ENCODE measurements at places on chromosomes 4 and X. TPM values are rescaled to one million over a fixed set of nuclear protein-coding genes. Genes with fewer than 3 reads are reported as not detected.

LGI2 gene
- 6.3 TPM for total RNA-seq

PHOX2B gene
- not detected for total RNA-seq

TCEAL8 gene
- 86.0 TPM for total RNA-seq

MAGEA2B gene
- total RNA-seq = not detected

PPP4R3C gene
- not detected for total RNA-seq

ADRA2C gene
- 16.5 TPM for total RNA-seq

ARMCX4 gene
- total RNA-seq = 14.0 TPM

TRIM60 gene
- total RNA-seq = not detected

PLP1 gene
- total RNA-seq = 5.1 TPM

FAM53A gene
- total RNA-seq = 3.6 TPM

METTL14 gene
- 50.7 TPM for total RNA-seq

BEX2 gene
- total RNA-seq = 32.3 TPM

GRCh38 chrX:124378643-124379042 lies 32.3 kb downstream of the SH2D1A start:
- DNase-seq = no peak

- no peak for DNase-seq
Observed at GRCh38 chrX:146615628-146616348, 193.8 kb upstream of the CXorf51B start.

DNA sequence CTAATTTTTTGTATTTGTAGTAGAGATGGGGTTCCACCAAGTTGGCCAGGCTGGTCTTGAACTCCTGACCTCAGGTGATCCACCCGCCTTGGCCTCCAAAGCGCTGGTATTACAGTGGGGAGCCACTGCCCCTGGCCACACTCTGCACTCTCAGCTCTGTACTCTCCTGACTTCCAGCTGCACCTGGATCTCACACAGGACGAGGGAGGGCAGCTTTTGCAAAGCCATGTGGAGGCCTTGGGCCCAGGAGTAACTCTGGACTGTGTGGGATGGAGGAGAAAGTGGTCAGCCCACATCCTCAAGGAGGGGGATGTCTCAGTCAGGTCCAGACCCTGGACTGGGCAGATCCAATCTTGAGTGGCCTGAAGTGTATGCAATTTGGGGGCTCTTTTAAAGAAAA lies 23.0 kb downstream of the NAT8L start:
- DNase-seq = peak; percentile 17

DNA sequence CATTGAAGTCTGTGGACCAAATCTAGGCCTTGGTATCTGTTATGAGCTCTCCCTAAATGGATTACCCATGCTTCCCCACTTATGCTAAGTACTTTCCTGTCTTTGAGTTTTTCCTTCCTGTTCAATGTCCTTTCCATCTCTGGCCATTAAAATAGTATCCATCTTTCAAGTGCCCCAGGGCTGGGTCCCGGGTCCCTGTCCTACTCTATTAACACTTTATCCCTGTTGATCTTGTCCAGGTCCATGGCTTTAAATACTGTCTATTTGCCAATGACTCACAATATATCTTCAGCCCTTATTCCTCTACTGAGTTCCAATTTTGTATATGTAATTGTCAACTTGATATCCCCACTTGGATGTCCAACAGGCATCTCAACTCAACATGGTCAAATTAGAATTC lies 17.7 kb upstream of the RPS6KA3 start:
- DNase-seq = no peak

GRCh38 chr4:141464366-141464765 lies 172.0 kb upstream of the IL15 start:
- no peak for DNase-seq

DNA sequence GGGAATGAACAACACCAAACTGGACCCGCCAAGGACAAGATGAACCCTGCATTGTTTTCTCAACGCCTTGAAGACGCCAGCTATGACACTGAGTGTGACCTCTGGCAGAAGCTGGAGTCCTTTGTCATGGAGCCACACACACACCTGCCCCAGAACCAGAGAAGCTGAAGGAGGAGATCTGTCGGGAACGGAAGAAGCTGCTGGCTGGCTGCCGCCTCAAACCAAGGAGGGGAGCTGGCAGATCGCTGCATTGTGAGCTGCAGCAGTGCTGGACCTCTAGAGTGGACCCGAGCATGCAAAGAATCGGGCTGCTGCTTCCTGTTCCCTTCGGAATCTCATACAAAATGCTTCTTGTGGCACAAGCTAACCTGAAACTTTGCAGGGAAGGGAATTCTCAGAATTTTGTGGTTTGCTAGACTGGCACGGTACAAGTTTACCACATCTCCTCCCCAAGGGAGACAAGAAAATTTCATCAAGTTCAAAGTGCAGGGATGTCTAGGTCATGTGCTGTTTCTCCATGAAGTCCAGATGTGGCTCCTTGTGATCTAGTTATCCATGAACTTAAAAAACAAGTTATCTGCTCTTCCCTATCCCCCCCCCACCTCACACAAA lies 23.4 kb upstream of the GLRB start:
- peak; percentile 61 for DNase-seq

DNA sequence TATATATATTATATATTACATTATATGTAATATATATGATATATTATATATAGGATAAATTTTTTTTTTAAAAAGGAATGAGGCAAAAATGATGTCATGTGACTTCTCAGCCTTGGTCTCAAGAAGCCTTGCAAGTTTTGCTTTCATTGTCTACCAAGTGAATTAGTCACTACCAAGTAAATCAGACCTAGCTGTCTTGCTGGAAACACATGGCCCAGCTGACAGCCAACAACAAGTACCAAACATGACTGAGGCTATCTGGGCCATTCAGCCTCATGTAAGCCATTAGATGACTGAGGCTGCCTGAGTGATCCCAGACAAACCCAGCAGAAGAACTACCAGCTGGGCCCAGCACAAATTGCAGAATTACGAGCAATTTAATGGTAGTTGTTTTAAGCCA lies 44.9 kb downstream of the HAND2 start:
- no peak for DNase-seq

GRCh38 chrX:114842181-114842580 lies 175.2 kb downstream of the IL13RA2 start:
- no peak for DNase-seq

DNA sequence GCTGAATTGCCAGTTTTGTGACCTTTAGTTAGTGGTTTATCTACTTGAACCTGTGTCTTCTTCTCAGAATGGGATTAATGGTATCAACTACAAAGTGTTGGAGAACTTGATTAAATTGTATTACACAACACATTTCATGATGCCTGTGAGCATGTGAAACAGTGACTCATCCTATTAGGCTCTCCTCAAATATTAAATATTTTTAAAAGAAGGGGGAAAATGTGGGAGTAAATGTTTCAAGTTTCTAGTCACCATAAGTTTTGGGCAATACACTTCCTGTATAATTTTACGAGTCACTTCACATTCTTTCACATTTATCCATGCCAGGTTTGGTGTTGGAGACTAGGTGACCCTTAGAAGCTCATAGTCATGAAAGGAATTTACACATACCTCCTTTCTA lies 147.0 kb downstream of the HS3ST1 start:
- DNase-seq = no peak

DNA sequence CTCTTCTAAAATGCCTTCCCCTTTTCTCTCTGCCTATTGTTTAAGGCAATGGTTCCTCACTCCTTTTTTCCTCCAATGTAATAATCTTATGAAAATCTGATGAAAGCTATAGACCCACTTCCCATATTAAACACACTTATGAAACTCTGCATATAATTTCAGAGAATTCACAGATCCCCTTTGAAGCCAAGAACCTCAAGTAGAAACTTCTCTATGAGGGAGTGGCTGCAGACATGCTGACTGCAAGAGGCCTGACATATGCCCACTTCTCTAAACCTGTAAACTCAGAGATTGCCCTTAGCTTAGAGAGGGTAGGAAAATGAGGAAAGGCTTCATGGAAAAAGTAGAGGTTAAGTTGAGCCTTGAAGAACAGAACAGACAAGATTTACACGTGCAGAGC lies 37.6 kb downstream of the TAB3 start:
- DNase-seq = no peak

DNA sequence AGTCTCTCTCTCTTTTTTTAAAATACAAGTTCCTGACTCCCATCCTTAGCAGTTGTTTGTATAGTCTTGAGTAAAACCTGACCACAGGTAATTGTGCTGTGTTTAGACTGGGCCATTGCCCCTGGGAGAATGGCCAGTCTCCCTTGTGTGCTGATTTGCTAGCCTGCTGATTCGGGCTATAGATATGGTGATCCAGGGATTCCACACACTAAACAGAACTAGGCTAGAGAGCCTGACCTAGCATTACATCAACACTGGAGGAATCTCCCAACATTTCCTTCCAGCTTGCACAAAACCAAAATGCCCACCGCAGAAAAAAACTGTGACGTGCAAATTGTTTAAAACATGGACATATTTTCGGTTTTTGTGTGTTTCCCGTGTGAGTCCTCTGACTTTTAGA lies 5.1 kb downstream of the UPRT start:
- DNase-seq = peak; percentile 55

GRCh38 chr4:83574247-83574646 lies 38.3 kb downstream of the GPAT3 start:
- no peak for DNase-seq

DNA sequence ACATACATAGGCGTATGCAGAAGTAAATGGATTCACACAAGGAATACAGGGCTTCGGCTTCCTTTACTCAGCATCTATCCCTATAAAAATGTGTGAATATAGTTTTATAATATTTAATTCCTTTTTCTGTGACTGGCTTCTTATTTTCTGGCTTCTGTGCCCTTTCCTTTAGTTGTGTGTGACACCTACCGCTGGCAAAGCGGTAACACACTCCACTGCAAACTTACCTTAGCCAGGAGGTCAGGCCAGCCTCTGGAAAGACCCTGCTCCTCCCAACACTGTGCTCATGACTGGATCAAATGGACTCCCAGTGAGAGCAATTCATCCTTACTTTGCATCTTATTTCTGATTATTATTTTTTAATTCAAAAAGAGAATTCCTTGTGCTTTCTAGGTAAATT lies 244.2 kb downstream of the ANK2 start:
- no peak for DNase-seq

DNA sequence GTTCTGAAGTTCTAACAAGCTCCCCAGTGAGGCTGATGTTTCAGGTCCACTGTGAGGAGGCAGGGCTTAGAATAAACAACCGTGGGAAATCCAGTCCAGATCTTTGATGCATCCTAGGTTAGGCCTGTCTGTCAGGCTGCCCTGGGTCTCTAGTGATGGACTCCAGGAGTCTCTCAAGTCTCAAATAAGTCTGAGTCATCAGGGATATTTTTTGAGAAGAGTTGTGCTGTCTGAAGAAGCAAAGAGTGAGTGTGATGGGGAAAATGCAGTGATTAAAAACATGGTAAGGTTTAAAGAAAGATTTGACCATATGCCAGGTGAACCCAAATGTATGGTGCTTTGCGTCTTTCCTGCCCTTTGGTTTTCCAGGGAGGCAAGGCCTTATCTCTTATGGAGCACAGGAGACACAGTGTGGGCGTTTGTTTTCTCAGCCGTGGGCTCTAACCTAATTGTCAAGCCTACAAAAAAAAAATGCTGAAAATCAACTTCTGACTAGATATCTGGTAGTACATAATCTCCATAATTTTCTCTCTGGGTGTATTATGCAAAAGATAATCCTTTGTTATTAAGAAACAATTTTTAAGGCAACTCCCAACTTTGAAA lies 100.7 kb downstream of the PTTG2 start:
- no peak for DNase-seq

DNA sequence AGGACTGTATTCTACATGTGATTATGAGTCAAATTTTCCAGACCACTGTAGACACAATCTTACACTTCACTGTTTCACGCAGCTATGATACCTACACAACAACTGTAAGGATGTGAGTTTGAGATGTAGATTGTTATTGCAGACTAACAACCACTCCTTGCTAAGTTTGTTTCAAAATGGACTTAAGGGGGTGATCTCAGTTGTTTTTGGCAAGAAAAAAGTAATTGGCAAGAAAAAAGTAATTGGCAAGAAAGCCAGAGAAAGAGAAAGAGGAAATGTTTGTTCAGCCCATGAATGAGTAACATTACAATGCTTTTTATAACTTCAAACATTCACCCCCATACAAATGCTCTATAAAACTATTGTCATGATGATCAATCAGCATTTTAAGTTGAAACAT lies 466.4 kb downstream of the DMD start:
- no peak for DNase-seq

DNA sequence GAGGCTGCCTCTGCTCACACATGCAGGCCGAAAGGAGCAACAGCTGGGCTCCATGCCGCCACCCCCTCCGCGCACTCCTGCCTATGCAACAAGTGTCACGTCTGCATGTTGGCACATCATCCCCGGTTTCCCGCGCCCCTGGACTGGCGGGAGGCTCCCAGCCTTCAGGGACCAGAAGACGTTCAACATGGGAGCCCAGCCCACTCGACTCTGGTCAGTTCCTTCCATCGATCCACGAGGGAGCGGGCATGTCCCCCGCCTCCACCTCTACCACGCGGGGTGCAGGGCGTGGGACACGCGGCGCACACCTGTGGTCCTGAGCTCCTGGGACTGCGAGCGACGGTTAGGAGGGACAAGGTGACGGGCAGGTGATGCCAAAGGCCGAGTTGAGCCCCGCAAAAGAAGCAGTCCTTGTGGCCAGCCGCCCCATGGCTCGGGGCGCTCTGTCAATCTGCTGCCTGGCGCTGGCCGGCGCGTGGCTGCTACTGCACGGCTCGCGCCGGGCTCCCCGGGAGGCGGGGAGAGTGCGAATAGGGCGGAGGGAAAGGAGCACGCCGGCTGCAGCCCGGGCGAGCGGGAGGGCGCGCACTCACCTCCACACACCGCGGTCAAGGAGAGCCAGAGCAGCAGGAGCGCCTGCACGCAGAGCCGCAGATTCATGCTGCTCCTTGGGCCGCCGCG lies 645 bp downstream of the APLN start:
- peak; percentile 76 for DNase-seq

GRCh38 chrX:132017431-132018185 lies 5.5 kb upstream of the STK26 start:
- DNase-seq = no peak

DNA sequence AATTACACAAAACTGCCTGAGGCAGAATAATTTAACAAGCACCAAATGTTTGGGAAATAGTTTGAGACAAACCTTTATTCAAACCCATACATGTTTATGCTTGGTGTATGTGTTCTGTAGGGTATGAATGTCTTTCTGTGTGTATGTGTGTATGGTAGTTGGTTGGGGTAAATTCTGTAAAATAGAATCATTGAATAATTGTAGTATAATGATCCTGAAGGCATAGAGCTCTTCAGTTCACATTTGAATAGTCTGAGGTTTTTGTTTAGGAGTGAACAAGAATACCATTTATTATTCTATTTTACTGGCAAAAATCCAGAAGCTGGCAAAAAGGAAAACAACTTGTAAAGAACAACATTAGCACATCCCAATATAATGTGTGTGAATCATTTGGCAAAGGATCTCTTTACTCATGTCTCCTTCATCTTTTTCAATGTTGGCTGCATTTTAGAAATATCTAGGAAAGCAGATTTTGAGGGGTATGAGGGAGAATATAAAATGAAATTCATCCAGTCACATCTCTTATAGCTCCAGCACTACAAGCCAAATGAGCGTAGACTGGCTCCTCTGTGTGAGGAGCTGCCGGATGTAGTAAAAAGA lies 360.0 kb downstream of the CHIC1 start:
- no peak for DNase-seq

GRCh38 chrX:30196322-30196721 lies 19.0 kb upstream of the MAGEB2 start:
- DNase-seq = peak; percentile 54
